ENCODE measurements at places on chromosomes 4 and X. TPM values are rescaled to one million over a fixed set of nuclear protein-coding genes. Genes with fewer than 3 reads are reported as not detected.
A peak's percentile ranks its signal among the peaks of the same experiment; 100 is the strongest.

Gene ANXA3
- 260 TPM for total RNA-seq

Gene PACRGL
- 23.7 TPM for total RNA-seq

Gene CLIC2
- 9.2 TPM for total RNA-seq

Gene BTC
- 4.0 TPM for total RNA-seq

Gene GPR82
- total RNA-seq = not detected

Gene NHS
- total RNA-seq = 3.6 TPM

Gene SLC25A5
- 245 TPM for total RNA-seq

Gene SPIN2A
- 0.44 TPM for total RNA-seq

Gene SYTL4
- total RNA-seq = 1.9 TPM

Gene PAGE2B
- total RNA-seq = not detected

DNA sequence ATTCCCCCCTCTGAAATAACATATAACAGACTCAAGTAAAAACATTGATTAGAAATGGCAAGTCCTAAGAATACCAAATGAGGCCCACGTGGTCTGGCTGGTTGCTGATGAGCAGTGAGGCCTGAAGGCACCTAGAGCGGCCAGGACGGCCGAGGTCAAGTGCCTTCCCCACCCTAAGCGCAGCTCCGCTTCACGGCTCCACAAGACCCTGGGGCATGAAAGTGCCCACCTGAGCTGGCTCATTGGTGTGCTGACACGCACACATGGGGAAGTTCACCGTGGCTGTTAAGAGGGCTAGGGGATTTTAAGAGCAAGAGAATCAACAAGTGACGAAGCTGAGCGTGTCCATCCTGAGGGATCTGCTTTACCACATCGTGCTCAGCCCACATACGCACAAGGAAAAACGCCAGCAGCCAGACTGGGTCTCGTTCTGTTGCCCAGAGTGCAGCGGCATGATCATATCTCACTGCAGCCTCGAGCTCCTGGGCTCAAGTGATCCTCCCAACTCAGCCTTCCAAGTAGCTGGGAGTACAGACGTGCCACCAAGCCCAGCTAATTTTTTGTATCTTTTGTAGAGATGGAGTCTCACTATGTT is 22.4 kb downstream of the DCTD start:
- DNase-seq = no peak

GRCh38 chrX:152942077-152942442 is 44.2 kb downstream of the ZNF185 start:
- DNase-seq = peak; percentile 9

- DNase-seq = peak; percentile 10
These were observed 850.9 kb downstream of the FAM133A start for GRCh38 chrX:94524867-94525266.

DNA sequence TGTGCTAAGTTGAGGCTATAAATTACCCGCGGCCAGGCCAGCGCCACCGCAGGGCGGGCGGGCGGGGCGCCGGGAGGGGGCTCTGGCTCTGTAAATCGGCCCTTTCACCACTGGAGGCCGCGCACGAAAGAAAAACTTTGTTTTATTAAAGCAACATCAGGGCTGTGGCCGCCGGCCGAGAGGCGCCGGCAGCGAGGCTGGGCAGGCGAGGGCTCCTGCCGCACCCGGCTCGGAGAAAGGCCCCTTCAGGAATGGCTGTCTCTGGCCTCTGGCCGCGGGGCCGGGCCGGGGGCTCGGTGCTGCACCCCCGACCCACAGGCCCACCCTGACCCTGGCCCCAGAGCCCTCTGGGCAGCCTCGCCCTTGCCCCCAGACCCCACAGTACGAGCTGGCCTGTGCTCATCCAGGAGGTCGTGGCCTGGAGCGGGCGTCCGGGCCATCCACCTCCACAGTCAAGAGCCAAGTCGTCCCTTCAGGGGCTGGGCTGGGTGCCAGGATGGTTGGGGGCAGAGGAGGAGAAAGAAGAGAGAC is 29.5 kb upstream of the FGFR3 start:
- no peak for DNase-seq

DNA sequence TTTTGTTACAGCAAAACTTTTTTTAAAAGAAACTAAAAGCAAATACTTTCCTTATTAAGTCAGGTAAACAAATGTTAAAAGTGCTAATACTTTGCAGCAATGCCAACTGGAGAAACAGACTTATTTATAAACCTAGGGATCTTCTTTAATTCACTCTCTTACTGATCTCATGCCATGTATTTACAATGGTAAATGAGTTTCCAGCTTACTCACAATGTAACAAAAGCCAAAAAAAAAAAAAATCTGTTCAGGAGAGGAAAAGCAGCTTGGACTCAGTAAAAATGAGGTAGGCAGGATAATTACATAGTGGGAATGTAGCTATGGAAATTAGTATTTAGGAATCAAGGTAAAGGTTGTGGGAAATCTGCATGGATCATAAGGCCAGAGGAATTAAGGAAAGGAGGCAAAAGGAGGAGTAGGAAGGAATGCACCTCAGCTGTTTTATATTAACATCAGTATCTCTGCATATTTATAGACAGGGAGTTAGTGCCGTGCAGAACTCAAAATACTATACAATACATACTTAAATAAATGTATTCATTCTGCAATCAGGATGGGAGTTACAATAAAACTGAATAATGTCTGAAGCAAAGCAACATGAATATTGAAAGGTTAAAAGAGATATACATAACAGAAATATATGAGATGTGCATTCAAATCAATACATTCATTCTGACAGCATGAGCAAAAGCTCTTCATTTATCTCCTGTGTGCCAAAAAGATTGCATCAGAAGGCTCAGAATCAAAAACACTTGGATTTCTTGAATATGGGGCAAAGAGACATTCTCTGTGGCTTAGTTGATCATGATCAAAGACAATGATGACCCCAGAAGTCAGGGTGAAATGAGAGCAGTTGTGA is 57.9 kb upstream of the ETNPPL start:
- no peak for DNase-seq

DNA sequence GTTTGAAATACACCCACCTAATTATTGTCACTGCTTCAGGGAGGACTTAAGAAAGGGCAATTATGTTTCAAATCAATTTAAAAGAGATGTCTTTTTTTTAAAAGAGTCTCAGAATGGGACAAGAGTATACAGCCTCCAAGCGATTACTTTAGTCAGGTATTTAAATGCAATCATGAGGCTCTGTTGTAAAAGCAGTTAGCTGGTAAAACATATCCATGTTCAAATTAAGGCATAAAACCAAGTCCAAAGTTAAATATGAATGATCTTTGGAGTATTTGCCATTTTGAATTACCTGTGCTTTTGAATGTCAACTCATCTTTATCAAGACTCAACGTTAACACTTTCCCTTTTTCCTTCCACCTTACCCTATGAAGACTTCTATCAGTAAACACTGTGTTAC is 13.7 kb downstream of the RPS6KA6 start:
- DNase-seq = no peak

DNA sequence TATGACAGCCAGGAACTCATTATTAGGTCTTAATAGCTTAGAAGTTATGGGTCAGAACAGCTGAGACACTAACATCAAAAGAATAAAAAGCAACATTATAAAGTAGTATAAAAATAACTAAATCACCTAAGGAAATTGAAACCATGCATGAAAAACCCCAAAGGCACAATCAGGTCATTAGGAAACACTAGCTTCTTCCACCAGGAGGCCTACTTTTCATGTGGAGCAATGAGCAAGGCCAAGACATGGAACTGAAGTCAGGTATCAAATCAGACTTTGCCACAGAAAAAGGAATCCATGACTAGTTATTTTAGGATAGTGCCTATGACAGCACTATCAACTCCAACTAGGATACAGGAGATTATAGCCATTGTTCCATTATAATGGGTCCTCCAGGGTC is 7.9 kb downstream of the HUWE1 start:
- peak; percentile 40 for DNase-seq

GRCh38 chr4:15398001-15398400 is 29.8 kb upstream of the C1QTNF7 start:
- DNase-seq = peak; percentile 76

GRCh38 chr4:793941-794621 is 31.8 kb downstream of the CPLX1 start:
- DNase-seq = no peak

DNA sequence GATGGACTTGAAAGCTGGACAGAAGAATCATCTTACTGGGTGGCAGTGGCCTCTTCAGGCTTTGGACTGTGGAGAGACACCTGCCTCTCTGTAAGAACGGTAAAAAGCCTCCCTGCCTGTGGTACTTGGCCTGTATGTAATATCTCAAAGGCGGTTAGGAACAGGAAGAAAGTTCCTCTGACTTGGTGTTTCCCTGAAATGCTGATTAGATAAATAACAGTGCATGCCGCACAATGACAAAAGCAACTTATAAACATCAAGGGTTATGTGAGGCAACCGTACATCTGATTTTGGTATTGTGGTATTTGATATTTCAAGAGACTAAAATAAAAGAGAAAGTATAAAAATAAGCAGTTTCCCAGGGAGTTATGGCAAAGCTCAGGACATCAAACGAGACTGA is 92.4 kb upstream of the SORBS2 start:
- no peak for DNase-seq

- DNase-seq = peak; percentile 83
These were observed 5.7 kb downstream of the CD99 start for GRCh38 chrX:2696698-2697215.

GRCh38 chrX:133374874-133375387 is 40.4 kb downstream of the GPC4 start:
- DNase-seq = no peak

GRCh38 chr4:173227756-173228155 is 59.1 kb downstream of the GALNT7 start:
- no peak for DNase-seq

- no peak for DNase-seq
These were observed 122.2 kb downstream of the ANXA5 start for GRCh38 chr4:121574618-121575017.

- DNase-seq = peak; percentile 13
These were observed at the start of gene ZCCHC18 for GRCh38 chrX:104112326-104112951. Gene ZCCHC18 (plus strand): TSS chrX:104112523. CDS start chrX:104114112, 1,589 bp downstream.

DNA sequence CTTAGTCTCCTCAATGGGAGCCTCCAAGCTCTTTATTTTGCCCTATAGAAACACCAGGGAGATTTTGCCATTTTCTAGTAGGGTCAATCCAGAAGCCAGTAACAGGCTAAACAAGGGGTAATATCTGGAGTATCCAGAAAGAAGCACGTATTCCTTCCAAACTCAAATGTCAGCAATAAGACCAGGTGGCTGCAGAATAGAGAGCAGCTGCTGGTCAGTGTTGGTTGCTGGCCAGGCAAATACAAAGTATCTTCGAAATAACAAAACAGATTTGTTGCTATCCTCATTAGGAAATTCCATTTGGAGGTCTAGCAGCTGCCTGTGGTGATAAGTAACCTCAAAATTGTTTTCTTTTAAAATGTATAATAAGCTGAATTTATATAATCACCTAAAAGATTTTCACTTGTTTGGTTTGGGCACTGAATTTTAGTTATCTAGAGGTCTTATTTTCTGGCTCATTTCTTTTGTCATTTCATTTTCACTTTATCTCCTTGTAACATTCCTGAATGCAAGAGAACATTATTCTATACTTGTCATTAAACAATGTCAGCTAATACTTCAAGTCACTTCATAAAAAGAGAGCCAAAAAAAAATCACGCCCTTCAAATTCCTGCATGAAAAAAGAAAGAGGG is 320.6 kb downstream of the DTHD1 start:
- no peak for DNase-seq

GRCh38 chrX:114061226-114061625 is 522.7 kb upstream of the HTR2C start:
- no peak for DNase-seq

DNA sequence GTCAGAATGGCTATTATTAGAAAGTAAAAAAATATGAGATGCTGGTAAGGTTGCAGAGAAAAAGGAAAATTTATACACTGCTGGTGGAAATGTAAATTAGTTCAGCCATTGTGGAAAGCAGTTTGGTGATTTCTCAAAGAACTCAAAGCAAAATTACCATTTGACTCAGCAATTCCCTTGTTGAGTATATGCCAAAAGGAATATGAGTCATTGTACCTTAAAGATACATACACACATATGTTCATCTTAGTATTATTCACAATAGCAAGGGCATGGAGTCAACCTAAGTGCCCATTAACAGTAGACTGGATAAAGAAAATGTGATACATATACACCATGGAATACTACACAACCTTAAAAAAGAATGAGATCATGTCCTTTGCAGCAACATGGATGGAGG is 148.2 kb downstream of the COMMD8 start:
- peak; percentile 67 for DNase-seq

- DNase-seq = peak; percentile 68
These were observed 61.0 kb downstream of the ANXA3 start for GRCh38 chr4:78612398-78613178.

DNA sequence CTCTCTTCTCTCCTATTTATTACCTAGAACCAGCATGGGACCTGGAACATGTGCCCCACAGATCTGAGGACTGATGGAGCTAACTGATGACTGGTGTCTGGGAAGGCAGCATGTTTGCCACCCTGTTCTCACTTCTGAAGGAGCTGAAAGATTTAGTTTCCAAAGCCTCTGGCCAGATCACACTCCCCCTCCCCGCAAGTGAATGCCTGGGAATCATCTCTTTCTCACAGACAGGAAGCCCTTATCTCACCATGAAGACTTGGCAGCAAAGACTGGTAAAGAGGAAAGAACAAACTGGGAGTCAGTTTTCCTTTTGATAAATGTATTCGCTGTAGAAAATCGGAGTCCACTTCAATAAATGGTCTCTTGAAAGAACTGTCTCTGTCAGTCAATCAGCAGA is 21.0 kb upstream of the PCYT1B start:
- no peak for DNase-seq

GRCh38 chr4:80471756-80472155 is 136.2 kb downstream of the CFAP299 start:
- DNase-seq = peak; percentile 26

GRCh38 chr4:124321364-124321763 is 391.2 kb downstream of the ANKRD50 start:
- no peak for DNase-seq

- peak; percentile 5 for DNase-seq
These were observed 708 bp downstream of the BCLAF3 start for GRCh38 chrX:19990151-19990555.

- DNase-seq = peak; percentile 63
These were observed 75.6 kb downstream of the REPS2 start for GRCh38 chrX:17021851-17022604.

- no peak for DNase-seq
These were observed 547.2 kb upstream of the ADGRL3 start for GRCh38 chr4:60652933-60653332.

DNA sequence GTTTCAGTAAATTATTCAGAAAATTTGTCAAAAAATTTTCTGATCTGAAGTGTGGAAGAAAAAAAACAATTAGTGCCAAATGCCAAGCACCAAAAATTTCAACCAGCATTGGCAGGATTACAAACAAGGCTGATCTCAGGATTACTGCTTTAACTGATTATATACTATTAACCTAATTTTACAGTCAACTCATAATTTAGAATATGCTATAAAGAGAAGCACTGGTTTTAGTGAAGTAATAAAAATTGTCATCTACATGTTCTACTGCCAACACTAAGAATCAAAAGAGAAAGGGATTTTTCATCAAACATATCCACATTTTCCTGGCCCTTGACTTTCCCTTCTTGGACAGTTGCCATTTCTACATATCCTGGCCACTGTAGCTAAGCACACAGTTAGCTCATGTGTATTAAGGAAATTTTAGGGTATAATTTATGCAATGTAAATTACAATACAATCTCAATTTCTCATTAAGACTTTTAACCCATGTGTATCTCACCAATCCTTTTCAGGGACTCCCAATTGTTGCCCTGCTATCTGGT is 33.8 kb downstream of the THOC2 start:
- peak; percentile 1 for DNase-seq

Data from MCF 10A (cell line).